HAP-1 (cell line): ENCODE measurements at places on chromosomes 2 and 18.

GRCh38 chr2:158745067-158745865 lies 49.9 kb upstream of the DAPL1 start:
- peak; percentile 60 for DNase-seq

DNA sequence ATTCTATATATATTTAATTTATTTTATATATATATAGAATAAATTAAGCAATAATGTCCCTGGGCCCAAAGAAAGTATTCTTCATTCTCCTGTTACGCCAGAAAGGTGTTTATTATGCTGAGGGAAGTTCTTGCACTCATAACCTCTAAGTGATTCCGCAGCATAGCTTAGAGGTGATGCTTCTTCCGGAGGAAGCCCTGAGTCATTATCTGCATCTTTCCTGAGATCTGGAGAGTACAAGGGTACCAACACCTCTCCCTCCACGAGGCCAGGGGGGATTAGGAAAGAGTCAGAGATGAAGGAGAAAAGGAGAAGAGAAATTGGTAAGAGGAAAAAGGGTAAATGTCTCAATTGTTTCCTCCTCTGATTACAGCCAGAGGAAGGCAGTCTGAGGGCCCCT lies 43.1 kb upstream of the RTN4 start:
- DNase-seq, result no peak

GRCh38 chr2:94980406-94980805 lies 45.1 kb upstream of the MAL start:
- DNase-seq, result no peak

DNA sequence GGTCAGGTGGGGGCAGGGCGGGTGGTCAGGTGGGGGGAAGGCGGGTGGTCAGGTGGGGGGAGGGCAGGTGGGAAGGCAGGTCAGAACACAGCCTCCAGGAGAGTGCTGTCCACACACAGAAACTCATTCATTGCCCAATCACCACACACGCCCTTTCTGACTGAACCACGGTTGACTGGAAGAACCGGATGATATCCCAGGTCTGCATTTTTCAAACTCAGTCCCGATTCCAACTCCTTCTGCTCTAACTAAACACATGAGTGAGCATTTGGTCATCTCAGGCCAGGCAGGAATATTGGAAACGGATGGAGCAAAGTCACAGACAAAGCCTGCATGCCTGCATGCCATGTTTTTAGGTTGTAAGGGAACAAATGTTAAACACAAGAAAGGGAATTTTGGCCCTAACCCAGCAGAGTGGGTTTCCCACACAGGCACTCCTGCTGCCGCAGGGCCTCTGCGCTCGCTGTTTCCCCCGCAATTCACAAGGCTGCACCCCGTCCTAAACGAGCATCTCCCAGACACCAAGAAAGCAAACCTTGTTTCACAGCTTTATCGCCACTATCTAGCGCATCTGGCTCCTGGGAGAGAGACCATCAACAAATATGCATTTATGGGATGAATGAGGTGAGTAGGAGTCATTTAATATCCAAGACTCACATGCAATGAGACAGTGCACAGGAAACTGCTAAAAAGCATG lies 100.1 kb downstream of the ZNF516 start:
- DNase-seq, result no peak

DNA sequence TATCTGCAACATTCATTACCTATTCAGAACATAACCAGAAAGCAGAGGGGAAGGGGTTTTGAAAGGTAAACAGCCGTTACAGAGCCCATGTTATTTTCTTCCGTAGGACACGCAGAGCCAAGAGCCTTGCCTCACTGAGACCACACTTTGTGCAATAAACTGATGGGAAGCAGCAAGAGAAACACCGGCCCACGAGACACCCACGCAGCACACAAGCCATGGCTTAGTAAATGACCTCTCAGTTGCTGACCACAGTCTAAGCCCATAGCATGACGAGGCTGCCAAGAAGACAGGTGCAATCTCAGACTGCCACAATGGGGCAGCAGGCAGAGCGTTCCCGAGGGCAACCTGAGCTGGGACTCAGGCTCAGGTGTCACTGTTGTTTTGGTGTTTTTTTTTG lies 59.6 kb downstream of the CABYR start:
- DNase-seq, result no peak

DNA sequence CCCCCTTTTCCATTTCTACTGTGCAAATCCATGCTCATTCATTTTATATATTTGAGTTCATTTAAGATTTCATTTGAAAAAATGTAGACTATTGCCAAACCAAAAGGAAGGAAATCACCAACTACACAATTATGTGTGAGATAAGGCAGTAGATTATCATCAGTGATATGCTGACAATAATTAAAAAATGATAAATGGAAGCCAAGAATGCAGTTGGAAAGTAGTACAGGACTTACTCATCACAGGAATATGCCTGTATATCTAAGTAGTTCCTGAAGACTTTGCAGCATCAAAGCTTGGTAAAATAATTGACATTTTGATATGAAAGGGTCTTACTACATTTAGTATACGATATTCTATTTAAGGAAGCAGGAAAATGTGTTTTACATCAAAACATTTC lies 166.1 kb upstream of the OTX1 start:
- DNase-seq, result no peak

GRCh38 chr2:12767541-12767940 lies 50.8 kb downstream of the TRIB2 start:
- DNase-seq, result no peak

GRCh38 chr2:24365051-24365450 lies 4.7 kb upstream of the ITSN2 start:
- DNase-seq, result no peak

DNA sequence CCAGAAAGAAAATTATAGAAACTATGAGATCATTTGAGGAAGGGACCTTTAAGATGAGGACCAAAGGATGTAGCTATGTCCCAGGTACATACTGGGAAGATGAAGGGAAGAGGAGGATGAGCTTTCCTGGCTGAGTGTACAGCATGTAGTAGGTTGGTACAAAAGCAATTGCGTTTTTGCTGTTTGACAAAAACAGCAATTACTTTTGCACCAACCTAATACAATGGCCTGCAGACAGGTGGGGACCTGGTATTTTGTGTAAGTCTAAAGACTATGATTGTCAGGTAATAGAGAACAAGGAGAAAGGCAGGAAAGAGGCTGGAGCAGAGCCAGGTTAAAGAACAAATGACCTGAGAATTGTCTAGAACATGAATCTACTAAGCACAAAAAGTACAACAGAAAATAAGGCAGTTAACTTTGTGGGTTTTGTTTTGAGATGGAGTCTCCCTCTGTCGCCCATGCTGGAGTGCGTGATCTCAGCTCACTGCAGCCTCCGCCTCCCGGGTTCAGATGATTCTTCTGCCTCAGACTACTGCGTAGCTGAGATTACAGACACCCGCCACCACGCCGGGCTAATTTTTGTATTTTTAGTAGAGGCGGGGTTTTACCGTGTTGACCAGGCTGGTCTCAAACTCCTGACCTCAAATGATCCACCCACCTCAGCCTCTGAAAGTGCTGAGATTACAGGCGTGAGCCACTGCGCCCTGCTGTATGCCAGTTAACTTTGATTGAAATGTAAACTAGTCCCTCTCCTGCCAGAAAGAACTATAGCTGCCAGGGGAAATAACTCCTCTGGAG lies 3.2 kb upstream of the TGOLN2 start:
- no peak for DNase-seq

DNA sequence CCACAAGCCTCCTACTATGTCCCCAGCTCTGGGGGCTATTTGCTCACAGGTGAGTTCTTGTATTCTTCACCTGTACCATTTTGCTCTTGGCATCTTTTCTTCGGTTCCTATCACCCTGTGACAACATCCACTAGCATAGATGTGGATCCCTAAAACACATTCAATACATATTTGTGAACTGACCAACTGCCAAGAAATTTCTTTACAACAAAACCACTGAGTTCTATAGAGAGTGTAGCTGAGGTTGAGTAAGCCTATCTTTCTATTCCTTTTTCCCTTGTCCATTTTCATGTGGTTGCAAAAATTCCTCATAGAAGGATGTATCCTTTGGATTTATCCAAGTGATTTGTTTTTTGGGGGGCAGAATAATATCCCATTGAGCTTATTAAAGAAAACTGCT lies 192.7 kb upstream of the ITGA4 start:
- DNase-seq, result no peak

DNA sequence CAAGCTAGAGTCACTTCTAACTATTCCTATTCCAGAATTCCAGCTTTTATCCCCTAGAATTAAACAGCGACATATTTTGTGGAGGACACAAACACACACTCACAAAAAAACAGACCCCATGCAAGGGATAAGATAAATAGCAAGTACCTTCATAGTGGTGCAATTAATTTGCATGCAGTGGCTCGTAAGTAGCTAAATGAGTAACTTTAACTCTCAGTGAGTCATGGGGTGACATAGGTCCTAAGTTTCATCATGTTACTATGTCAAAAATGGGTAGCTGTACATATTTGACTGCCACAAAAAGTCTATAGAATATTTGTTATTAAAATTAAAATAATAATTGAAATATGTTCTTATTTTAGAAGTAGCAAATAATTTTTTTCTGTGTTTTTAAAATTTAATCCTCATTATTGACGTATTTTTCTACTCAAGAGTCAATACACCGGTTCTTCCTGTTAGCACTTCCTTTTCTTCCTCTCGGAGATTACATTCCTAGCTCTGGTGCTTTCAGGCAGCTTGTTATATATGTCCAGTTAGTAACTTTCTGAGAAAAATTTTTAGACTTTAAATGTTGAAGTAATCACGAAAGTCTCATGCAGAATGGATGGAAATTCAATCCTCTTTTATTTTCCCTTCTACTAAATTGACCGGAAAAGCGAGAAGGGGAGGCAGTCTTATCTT lies 247.0 kb downstream of the KCNH7 start:
- no peak for DNase-seq

- DNase-seq, result no peak
Observed at GRCh38 chr18:56245866-56246580, 392.4 kb downstream of the TXNL1 start.
